ENCODE measurements at places on chromosomes 3 and 15. TPM values are rescaled to one million over a fixed set of nuclear protein-coding genes. Genes with fewer than 3 reads are reported as not detected.

DNA sequence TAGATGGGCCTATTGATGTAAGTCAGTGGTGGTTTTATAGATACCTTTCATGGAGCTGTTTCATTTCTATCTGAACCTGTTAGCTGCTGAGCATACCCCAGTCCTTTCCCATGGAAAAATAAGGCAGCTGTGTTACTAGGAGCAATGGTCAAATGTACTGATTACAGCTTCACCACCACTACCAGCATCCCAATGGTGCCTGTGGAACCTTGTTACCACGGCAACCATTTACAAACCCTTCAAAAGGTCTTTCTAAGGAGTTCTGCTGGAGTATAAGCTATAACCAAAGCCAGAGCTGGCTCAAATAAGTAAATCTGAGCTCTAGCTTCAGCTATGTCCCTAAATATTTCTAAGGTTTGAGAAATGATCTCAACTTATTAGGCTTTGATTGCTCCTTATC lies 133.4 kb upstream of the ACP3 start:
- no peak for DNase-seq

DNA sequence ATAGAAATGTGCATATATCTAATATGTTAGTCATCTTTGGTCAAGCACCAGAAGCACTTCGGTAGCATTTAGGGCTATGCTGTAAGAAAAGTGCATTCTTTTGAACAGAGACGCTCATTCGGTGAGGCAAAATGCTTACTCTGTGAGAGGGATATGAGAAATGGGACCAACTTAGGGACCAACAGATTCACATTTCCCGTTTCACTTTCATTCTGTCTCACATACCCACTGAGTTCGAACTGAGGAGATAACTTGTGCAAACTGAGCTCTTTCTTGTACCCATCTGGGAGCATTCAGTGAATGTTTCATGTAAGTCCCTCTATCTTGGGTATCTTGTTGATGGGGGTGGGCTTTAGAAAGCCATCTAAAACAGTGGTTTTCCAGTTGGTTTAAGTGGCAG lies 135.3 kb downstream of the FEZF2 start:
- no peak for DNase-seq

CLDN18 gene
- not detected for total RNA-seq

DNA sequence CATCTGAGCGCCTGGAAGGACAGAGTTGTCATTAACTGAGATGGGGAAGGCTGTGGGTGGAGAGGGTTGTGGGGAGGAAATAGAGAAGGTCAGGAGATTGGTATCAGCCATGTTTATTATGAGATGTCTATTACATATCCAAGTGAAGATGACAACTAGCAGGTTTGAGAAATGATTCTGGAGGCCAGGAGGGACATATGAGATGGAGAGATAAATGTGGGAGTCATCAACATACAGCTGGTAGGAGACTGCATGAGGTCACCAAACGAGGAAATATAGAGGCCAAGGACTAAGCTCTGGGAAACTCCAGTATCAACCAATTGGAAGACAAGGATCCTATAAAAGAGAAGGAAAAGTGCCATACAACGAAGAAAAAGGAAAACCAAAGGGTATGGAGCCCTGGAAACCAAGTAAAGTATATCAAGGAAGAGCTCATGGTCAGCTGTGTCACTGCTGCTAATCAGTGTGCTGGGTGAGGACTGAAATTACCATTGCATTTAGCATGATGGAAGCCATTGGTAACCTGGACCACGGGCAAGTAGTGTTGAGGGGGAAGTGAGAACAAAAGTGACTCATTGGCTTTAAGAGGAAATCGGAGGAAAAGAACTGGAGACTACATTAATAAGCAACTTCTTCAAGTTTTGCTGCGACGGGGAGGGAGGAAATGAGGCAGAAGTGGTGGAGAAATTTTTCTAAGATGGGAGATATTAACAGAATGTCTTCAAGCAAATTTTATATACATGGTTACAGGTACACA lies 14.0 kb upstream of the UACA start:
- no peak for DNase-seq

GRCh38 chr3:145953316-145953715 lies 207.7 kb downstream of the PLOD2 start:
- no peak for DNase-seq

GRCh38 chr3:30180310-30181177 lies 425.9 kb upstream of the TGFBR2 start:
- no peak for DNase-seq

DNA sequence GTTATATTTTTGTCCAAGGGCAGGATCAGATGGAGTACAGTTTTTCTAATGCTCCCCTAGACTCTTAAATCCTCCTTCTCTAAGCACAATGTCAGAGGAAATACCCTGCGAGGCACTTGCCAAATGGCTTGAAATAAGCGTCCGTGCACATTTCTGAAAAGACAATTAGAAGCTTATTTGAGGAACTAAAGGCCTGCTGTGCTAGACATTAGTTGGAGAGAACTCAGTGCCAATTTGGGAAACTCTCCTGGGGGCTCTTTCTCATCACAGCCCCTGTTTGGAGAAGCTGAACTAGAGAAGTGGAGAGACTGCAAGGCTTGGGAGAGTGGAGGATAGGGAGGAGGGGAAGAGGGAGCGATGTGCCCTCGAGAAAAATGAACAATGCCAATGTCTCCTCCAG lies 247.6 kb upstream of the C2CD4B start:
- DNase-seq: no peak
